ENCODE measurements at places on chromosomes 7 and 10. TPM values are rescaled to one million over a fixed set of nuclear protein-coding genes. Genes with fewer than 3 reads are reported as not detected.

DNA sequence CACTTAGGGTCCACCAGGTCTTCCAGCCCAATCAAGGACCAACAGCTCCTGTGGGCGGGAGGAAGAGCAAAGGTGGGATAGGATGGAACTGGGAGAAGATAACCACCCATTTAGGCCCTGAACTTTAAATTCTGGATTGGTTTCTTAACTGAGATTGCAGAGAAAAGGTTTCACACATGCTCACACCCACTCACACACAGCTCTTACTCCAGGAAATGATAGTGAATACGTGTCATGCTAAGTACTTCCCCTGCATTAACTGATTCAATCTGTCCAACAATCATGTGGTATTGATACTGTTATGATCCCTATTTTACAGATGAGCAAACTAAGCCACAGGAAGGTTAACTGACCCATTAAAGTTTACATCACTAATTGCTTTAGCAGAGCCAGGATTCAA is 4.6 kb upstream of the CYP3A4 start:
- no peak for DNase-seq

DNA sequence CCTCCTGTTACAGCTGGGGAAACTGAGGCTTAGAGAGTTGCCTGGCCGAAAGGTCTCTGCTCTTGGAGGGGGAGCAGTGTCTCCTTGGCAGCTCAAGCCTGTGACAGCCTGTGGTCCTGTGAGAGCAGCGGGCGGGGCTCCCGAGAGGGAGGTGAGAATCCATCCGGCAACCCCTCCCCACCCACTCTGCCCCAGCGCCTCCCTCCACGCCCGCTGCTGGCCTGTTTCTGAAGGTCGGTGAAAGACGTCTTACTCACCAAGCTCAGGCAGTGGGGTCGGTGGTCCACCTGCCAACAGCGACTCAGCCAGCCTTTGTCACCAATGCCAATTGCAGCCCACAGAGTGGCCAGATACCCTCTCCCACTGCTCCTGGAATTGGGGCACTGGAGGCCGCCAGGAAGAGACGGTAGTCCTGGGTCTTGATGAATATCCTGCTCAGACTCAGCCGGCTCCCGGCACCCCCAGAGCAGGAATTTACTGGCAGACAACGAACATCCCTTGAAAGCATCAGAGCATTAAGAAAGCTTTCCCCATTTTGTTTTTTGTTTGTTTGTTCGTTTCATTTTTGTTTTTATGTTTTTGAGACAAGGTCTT is 7.4 kb upstream of the TTYH3 start:
- no peak for DNase-seq

The ASAH2 gene
- total RNA-seq, result 0.38 TPM

DNA sequence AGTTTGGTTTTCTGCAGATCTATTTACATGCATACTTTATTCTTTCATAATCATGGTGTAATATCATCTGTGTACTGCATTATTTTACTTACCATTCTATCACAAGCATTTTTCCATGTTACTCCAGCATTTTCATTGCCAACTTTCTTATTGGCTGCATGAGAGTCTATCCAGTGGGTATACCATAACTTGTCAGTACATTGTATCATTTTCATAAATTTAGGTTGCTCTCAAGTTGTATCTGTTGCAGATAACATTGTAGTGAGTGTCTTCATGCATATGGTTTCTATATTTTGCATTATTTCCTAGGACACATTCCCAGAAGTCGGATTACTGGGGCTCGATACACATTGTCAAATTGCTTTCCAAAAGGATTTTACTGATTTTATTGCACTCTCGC is 87.2 kb upstream of the INSYN2A start:
- DNase-seq, result no peak

DNA sequence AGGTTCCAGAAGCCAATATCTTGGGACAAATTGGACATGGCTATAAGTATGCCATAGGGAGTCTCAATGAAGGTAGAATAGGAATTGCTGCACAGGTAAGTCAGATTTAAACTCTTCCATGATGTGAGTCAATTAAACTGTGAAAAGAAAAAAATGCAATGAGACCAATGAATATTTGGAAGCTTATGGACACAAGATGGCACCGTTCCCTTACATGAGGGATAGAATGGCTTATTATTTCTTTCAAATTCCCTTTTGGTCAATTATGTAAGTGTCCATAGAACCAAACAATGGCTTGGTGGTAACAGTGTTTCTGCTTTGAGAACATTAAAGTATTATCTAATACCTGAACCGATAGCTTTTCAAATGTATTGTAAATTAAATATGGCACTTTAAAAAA is 35.6 kb downstream of the ACADSB start:
- DNase-seq, result no peak

DNA sequence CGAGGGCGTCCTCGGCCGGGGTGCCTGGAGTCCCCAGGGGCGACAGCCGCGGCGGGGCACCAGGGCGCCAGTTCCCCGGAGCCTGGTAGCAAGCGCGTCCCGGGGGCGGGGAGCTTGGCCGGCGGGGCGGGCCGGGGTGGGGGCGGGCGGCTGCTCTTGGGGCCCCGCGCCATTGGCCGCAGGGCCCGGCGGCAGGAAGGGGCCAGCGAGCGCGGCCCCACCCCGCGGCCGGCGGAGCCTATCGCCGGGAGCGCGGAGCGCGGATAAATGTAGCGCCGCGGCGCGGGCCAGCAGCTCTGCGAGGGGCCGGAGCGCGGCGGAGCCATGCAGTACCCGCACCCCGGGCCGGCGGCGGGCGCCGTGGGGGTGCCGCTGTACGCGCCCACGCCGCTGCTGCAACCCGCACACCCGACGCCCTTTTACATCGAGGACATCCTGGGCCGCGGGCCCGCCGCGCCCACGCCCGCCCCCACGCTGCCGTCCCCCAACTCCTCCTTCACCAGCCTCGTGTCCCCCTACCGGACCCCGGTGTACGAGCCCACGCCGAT is at the start of gene HHEX:
Gene HHEX, plus strand, starts transcription at position 293 of the 548 bp plus-strand sequence. Its CDS starts 32 bp downstream, at position 325.
- no peak for DNase-seq

Measured in omental fat pad (tissue), 4 donors.